ENCODE measurements at places on chromosomes 4 and X. TPM values are rescaled to one million over a fixed set of nuclear protein-coding genes. Genes with fewer than 3 reads are reported as not detected.

DNA sequence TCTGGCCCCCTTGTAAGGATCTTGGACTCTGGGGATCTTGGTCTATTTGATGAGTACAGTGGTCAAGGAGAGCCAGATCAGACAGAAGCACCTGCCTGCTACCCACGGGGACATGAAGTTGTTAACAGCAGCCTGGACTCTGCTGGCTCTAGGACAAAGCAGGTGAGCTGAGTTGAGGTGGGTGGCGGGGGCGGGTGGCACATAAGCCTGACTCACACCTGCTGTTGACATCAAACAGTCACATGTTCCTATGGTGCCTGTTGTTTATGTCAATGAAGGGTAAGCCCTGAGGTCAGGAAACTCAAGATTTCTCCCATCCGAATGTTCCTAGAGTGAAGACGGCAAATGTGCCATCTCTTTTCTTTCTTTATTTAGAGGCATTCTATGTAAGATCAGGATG is 50.1 kb upstream of the CLNK start:
- no peak for DNase-seq

CLDN22 gene
- total RNA-seq: not detected

DNA sequence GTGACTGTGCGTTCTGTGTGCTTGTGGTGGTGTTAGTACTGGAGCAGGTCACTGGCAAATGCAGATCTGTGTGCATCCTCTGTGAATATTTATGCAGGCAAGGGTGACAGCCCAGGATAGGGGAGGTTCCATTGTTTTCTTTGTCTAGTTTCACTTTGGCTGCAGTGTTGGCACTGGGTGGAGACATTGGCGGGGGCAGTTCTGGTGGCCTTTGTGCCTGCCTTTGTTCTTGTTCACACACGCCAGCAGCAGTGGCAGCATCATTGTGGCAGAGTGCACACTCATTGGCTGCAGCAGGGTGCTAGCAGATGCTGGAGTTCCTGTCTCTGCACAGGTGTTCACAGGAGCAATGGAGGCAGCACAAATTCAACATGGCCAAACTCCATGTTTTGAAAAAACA is 495.3 kb downstream of the UBE2NL start:
- no peak for DNase-seq

DNA sequence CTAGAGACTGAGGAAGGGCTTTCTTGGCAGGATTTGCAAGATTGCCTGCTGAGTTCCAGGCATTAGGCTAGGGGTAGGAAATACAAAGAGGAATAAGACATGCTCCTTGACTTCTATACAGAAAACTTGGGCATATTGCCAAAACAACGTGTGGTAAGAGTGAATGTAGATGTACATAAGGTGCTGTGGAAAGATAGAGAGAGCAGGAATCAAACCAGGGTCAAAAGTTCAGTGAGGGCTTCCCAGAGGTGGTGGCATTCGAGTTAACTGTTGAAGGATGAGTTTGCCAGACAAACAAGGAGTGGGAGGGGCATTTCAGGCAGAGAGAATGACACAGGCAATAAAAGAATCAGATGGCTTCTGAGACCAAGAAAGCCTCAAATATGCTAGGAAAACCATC is 187.9 kb downstream of the KDR start:
- DNase-seq: no peak

DNA sequence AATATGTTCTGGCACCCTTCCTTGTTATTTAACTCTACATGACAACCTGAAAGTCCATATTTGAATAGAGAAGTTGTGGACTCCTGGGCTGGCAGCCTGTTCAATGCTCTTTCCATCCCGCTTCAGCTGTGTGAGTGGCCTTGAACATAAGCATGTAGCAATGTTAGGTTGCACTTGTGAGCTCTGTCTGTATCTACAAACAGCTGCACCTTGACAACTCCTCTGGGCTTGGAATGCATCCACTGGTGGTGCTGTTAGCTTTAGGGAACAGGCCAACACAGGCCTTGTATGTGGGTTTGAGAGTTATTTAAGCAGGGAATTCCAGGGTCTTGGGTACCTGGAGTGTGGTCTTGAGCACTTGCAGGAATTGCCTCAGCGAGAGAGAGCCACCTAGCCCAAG is 141.2 kb downstream of the DTHD1 start:
- DNase-seq: no peak

IL15 gene
- total RNA-seq: 0.47 TPM

Data from activated T-cell treated with anti-CD3 and anti-CD28 coated beads, Interleukin-2, amount 50 U/mL, for 4 hours (primary cell).